ENCODE measurements at places on chromosomes 5 and 9.

DNA sequence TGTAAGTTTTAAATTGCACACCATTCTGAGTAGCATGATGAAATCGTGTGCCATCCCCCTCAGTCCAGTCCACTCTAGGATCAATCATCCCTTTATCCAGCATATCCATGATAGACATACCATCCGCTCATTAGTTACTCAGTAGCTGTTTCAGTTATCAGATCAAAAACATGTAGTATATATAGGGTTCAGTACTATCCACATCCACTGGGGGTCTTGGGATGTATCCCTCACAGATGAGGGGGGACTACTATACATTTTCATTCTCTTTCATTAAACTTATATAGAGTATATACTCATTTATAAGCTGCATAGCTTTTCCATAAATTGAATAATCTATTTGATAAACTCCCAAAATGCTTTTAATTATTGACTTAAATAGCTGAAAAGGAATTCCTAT is 67.6 kb downstream of the MEIKIN start:
- DNase-seq = no peak

- no peak for DNase-seq
Measured at GRCh38 chr9:22307013-22307711, 139.5 kb upstream of the DMRTA1 start.

GRCh38 chr9:26510137-26510536 is 382.5 kb downstream of the CAAP1 start:
- DNase-seq = no peak

DNA sequence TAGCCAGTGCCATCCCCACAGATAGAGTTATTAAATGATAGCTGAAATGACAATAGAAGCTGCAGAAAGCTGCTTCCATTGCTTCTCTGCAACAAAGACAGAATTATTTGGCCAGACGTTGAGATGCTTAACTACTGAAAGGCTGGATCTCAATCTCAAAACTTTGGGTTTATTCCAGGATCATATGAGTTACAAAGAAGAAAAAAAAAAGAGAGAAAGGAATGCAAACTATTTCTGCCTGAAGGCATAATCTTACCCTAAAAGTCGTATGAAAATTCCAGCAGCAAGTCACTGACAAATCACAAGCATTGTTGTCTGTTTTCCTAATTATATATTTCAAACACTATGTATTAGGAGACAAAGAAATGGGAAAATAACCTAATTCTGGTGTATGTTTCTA is 12.8 kb upstream of the TYRP1 start:
- no peak for DNase-seq

GRCh38 chr9:126667190-126668055 is 53.7 kb downstream of the LMX1B start:
- no peak for DNase-seq

GRCh38 chr5:116739571-116739970 is 164.9 kb upstream of the SEMA6A start:
- DNase-seq = no peak

DNA sequence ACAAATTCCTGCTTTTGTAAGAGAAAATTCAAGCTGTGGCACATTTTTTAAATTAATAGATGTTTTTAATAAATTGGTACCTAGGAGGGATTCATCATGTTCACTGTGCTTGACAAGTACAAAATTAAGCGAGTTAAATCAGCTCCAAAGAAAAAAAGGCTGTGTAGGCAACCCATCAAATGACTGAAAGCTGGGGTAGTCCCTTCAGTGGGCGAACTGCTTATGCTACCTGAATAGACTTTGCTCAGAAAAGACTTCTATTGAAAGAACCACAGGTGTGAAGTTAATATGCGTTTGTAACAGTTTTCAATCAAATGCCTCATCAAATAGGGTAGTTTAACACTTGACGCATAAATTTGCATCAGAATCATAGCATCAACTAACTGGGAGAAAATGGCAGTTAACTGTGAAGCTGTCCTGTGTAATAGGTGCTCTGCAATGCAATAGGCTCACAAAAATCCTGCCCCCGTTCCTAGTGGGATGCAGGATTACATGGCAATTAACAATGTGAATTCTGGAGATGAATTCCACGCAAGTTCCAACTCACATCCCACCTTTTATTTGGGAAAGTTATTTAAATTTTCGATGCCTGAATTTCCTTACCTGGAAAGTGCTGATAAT is 14.4 kb upstream of the ARL15 start:
- no peak for DNase-seq
